NCI-H774 (cell line): ENCODE measurements at places on chromosomes 2 and 18.

GRCh38 chr2:95113464-95113863, 8.1 kb downstream of the MRPS5 start:
- no peak for DNase-seq

DNA sequence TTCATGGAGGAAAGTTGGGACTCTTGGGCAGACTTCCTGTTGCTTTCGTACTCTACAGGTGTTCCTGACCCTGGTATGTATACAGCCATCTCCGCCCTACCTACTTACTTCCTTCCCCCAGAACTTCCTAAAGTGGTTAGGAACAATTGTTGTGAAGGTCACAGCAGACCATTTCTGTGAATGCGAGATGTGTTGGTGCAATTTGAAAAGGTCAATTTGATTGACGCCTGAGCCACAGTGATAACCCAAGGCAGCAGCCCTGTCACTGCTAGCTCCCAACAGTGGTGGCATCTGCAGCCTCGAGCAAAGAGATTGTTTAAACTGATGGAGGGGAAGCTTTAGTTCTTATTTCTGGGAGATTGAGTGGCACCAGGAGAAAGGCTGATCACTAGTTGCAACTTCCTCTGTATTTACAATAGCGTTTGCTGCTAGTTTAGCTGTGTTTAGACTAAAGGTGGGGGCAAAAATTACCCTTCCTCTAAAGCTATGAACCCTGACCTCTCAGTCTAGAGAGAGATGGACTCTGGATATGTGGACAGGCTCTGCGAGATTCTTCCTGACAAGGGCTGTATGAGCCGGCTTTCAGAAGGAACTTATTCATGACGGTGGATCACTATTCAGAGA, 78.3 kb upstream of the MAP4K3 start:
- no peak for DNase-seq

DNA sequence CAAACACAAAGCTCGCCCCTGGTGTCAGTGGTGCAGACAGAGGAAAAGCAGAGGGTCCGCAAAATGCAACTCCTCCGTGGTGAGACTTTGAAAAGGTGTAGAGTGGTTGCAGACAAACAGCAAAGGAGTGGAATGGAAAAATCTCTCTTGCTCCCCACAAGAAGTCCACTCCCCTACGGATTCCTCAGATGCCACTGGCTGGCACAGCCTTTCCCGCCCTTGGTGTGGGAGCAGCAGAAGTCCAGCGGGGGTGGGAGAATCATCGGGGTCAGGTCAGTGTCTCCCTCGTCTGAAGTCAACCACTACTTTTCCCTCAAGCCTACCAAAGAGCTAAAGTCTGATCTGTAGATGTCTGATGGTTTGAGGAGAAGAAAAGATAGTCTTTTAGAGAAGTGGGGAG, 22.3 kb upstream of the B3GNT7 start:
- DNase-seq = no peak

DNA sequence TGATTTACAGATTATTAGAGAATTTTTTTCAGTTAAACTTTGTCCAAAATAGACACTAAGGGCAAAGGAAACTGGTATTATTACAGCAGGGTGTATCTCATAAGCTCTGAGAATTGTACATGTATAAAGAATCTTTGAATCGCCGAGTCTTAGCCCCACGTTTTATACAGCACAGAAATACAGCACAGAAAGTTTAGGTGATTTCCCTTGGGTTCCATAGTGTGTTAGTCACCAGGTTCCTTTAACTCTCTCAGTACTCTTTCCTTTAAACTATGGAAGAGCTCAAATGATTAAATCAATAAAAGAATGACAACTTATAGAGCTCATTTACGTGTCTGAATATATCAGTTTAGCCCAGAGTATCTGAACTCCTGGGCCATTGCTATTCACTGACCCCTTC, 256.8 kb downstream of the NEDD4L start:
- DNase-seq = no peak

DNA sequence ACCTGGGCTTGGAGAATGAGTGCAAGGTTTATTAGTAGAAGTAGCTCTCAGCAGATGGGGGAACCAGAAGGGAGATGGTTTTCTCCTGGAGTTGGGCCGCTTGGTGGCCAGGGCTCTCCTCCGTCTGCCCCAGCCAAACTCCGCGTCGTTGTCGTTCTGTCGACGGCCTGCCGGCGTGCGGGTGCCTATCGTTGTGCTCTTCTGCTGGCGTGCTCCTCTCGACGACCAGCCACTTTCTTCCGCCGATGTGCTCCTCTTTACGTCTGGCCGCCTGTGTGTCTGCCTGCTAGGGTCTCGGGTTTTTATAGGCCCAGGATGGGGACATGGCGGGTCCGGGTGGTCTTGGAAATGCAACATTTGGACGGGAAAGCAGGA, 119.1 kb downstream of the BMPR2 start:
- DNase-seq = no peak

GRCh38 chr2:239305771-239306170, 95.0 kb downstream of the HDAC4 start:
- no peak for DNase-seq

GRCh38 chr2:30765876-30766470, 41.3 kb downstream of the CAPN13 start:
- DNase-seq = no peak
